Stimulated activated CD8-positive, alpha-beta memory T cell treated with anti-CD3 and anti-CD28 coated beads, Interleukin-15, amount 100 ng/mL, for 24 hours (primary cell): ENCODE measurements at places on chromosomes 11 and 22.
A peak's percentile ranks its signal among the peaks of the same experiment; 100 is the strongest.

DNA sequence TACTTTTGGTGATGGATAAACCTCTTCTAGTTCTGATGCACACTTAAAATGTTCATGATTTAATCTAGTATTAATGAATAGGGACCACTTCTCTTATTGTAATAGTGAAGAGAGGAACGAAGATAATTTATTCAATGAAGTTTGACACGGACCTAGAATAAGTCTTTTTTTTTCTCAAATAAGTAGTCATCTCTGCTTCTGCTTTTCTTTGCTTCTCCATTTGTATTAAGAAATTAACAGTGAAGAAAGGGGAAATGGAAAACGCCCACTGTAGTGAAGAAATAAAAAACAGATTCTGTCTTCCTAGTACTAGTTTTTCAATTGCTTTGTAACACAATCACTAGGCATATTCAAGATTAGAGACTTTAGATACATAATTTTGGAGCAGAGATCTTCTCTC, 73.0 kb downstream of the CD44 start:
- DNase-seq = no peak

DNA sequence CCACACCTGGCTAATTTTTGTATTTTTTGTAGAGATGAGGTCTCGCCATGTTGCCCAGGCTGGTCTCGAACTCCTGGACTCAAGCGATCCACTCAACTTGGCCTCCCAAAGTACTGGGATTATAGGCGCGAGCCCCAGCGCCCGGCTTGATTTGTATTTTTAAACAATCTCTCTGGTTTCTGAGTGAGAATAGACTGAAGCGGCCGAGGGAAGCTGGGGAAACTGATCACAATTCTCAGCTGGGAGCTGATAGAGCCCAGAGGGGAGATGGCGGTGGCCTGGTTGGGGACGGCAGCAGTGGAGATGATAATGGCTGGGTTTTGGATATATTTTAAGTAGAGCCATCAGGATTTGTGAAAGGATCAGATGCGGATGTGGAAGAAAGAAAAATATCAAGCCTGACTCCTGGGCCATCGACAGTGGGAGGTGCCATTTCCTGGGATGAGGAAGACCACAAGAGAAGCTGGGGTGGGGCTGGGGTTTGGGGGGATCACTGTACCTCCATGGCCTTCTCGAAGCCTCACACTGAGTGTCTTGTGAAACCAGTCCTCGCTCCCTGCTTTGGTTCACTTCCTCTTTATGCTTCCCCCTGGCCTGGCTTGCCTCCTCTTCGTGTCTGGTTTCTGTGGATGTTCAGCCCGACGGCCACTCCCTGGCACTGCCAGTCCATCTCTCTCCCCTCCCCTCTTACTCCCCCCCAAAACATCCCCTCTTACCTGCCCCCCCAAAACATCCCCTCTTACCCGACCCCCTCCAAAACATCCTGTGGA, 51.9 kb downstream of the IGLL1 start:
- no peak for DNase-seq

DNA sequence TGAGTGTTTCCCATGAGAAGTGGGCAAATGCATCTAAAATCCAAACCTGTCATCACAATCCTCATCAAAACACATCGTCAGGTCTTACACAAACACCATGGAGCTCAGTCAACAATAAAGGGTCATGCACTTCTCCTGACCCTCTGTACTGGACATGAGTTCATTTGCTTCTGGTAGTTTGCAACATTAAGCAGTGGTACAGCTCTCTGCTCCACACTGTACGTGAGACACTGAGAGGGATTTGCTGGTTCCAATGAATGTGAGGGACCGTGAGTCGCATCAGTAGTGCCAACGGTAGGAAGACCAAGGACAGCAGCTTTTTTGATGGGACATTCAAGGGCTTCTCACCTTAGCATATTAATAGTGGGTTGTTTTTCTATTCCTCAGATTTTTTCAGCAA, 752.3 kb downstream of the OPCML start:
- DNase-seq = no peak

- no peak for DNase-seq
Measured at GRCh38 chr11:128823753-128824152, 43.3 kb downstream of the KCNJ1 start.

- DNase-seq = no peak
Measured at GRCh38 chr11:7522121-7522520, 8.3 kb downstream of the PPFIBP2 start.

DNA sequence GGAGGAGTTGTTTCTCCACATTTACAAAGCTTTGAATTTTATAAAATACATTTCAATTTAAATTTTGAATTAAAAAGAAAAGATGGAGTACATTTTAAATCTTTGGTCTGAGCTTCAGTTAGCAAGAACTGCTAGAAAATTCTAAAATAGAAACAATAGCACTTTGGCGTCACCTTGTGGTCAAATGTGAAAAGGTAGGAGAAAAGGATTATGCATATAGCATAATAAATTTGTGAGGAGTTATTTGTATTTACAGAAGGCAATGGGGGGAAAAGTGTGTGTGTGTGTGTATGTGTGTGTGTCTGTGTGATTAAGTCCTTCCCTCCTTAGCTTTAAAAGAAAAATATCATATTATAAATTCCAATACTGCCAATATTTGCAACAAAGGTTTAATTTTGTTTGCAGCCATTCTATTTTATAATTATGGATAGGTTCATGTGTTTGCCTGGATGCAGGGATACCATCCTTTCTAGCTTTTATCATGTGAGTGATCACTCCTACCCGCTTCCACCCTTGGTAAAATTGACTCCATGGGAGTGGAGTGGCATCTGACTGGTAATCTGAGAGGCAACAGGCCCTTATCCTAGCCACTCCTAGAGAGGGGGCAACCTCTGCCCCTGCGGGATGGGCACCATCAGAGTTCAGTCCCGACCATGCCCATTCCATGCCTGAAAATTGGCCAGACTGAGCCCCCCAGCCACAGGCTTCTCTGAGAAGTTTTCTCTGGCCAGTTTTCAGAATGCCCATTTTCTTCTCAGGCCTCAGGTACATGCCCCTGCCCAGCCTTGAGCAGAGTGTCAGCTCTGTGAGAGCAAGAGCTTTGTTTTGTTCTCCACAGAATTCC, 13.6 kb upstream of the LGR4 start:
- DNase-seq = no peak

DNA sequence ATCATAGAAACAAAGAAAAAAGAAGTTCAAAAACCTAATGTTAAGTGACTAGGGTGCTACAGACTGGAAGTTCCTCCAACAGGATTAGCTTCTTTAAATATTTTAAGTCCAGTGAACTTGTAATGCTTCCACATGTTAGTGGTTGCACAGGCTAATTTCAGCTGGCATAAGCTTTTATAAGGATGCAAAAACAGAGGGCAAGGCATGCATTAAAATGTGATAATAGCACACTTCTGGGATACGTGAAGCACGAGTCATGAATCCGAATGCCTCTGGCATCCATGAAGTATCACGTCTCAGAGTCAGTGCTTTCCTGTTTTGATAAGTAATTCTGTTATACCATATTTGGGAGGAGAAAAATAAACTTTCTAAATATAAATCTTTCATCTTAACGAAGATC, 106.8 kb downstream of the DCDC1 start:
- DNase-seq = no peak

DNA sequence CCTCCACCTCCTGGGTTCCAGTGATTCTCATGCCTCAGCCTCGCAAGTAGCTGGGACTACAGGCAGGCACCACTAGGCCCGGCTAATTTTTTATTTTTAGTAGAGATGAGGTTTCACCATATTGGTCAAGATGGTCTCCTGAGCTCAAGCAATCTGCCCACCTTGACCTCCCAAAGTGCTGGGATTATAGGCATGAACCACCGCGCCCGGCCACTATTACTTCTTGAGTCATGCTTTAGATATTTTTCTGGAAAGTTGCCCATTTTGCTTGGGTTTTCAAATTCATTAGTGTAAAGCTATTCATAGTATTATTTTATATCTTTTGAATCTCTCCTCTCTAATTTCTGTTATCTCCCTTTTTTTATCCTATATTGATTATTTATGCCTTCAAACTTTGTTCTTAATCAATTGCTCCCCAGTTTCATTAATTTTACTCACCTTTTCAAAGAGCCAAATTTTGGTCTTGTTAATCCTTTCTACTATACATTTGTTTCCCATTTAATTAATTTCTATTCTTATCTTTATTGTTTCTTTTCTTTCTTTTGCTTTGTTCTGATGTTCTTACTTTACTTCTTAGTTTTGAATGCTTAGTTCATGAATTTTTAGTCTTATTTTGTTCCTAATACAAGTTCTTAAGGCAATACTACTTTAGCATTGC, 10.3 kb upstream of the RAC2 start:
- DNase-seq = no peak

GRCh38 chr11:10761085-10761698, 10.1 kb downstream of the CTR9 start:
- DNase-seq = no peak

- DNase-seq = no peak
Measured at GRCh38 chr11:47329987-47330931, 22.2 kb downstream of the MYBPC3 start.

GRCh38 chr11:2093575-2094353, 45.4 kb downstream of the IGF2 start:
- no peak for DNase-seq

- no peak for DNase-seq
Measured at GRCh38 chr22:27318516-27318915, 483.0 kb downstream of the MN1 start.

DNA sequence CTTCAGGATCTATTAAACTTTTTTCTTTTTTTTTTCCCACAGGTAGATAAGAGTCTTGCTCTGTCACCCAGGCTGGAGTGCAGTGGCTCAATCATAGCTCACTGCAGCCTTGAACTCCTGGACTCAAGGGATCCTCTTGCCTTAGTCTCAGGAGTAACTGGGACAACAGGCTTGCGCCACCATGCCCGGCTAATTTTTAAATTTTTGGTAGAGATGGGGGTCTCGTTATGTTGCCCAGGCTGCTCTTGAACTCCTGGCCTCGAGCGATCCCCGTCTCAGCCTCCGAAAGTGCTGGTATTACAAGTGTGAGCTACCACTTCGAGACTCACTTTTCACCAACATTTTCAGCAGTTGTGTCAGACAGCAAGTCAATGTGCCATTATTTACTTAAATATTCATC, 962 bp downstream of the SIRT3 start:
- no peak for DNase-seq

GRCh38 chr11:12224537-12224893, 114.1 kb downstream of the MICAL2 start:
- DNase-seq = peak; percentile 63

DNA sequence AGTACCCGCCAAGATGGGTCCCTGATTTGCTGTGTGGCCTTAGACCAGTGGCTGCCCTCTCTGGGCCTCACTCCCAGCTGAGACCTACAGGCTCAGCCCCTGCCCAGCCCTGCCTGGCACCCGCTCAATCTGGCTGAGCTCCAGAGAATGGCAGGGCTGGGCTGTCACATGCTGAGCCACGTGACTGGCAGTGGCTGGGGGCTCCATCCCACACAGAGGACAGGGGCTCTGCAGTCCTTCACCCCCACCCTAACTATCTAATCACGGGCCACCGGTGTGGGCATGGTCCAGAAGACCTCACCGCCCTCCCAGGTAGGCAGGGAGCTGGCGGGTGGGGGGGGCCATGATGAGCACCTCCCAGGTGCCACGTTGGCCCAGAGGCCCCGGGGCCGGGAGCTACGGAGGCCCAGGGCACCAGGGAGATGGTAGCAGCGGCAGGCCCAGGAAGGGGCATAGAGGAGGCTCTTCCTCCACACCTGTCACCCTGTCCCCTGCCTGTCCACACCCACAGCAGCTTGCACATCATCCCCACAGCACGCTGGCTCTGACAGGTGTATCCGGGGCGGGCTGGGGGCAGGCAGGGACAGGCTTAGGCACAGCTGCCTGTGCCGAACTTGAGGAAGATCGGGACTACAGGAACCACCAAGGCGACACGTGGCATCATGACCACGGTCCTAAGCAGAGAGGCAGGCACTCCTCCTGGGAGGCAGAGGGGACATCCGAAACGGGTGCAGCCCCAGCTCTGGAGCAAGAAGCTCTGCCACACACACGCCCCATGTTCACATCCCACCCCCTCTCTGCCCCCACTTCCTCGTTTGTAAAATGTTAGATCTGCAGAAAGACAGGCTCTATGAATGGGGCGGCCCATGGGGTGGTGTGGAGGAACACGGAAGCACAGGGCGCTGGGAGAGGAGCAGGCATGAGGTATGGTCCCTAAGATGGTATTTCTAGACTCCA, 1.5 kb upstream of the ALDH3B1 start:
- no peak for DNase-seq

GRCh38 chr11:18615628-18616392, 16.2 kb downstream of the MISFA start:
- DNase-seq = no peak
